NCI-H1105 treated with DMSO at 0.1 percent for 48 hours (cell line): ENCODE measurements at places on chromosomes 6 and 20.

GRCh38 chr6:139109558-139109957 is 25.3 kb upstream of the HECA start:
- DNase-seq = no peak

- no peak for DNase-seq
Measured at GRCh38 chr20:2829376-2829775, 11.1 kb downstream of the PCED1A start.

DNA sequence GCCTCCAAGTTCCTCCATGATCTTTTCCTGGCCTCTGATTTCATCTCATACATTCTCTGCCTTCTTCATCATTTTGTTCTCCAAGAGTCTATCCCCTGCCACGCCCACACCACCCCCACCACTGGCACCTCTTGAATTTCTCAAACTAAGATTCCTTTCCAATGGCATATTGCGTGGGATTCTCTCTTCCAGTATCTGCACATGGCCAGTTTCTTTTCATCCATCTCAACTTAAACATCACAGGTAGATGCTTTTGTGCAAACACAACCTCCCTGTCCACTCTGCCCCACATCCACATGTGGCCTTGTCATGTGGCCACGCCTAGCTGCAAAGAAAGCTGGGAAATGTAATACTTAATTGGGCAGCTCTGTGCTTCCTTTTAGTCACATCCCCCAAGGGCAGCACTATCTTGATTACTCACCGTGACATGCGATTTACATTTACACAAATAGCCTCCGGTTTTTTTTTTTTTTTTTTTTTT is 33.4 kb upstream of the ZMYND8 start:
- no peak for DNase-seq

DNA sequence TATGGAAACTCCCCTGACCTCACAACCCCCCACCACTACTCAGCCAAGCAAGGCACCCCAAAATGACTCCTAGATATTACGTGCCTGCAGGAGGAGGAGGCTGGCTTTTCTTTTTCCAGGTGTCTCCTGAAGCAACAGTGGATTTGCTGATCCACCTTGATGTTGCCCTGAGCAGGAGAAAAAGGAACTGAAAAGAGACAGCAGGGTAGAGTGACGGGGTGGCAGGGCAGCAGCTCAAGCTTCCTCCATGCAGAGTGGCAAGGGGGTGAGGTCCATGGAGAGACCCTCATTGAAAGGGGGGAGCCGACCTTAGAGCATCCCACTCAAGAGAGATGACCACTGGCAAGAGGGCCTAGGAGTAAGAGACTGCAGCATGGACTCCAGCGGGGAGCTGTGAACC is 112.0 kb upstream of the SIRPA start:
- DNase-seq = no peak

GRCh38 chr6:62367601-62368000 is 81.6 kb upstream of the KHDRBS2 start:
- DNase-seq = no peak

- no peak for DNase-seq
Measured at GRCh38 chr6:168039849-168040248, 39.2 kb downstream of the FRMD1 start.

GRCh38 chr6:37188962-37189510 is 19.1 kb downstream of the PIM1 start:
- no peak for DNase-seq

DNA sequence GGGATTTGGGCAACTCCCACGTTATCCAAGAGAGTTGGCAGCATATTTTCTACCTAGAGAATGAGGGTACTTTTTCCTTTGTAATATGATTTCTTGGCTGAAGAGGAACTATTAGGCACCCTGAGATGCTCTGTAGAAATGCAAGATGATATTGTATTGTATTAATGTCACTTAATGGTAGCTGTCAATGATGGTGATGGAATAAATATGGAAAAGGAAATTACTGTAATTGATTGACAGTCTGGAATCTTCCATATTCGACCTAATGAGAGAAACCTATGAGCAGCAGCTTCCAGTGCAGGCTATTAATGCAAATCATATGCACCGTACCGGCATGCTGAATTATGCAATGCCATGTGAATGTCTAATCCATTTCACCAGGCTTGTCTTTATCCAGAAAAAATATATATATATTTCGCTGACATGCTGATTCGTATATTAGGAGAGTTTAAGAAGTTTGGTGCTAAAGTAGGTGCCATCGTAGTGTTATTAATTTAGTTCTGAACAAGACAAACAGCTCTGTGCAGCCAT is 494.2 kb upstream of the JARID2 start:
- no peak for DNase-seq

- no peak for DNase-seq
Measured at GRCh38 chr6:90263633-90264032, 33.0 kb downstream of the BACH2 start.

DNA sequence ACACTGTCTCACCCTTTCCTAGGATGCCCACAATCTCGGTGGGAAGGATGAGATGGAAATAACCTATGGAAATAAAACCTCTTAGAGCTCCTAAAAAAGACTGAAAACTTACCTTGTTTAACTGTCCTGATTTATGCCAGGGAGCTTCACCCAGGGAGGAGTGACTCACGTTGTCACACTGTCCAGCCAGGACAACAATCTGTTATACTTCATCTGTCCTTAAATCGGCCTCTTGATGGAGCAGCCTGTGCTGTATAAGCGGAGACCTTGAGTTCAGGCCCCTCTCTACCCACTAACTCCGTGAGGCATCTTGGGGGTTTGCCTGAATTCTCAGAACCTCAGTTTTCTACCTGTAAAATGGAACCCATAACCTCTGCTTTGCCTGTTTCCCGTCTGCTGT is 9.2 kb upstream of the KIAA1755 start:
- no peak for DNase-seq

DNA sequence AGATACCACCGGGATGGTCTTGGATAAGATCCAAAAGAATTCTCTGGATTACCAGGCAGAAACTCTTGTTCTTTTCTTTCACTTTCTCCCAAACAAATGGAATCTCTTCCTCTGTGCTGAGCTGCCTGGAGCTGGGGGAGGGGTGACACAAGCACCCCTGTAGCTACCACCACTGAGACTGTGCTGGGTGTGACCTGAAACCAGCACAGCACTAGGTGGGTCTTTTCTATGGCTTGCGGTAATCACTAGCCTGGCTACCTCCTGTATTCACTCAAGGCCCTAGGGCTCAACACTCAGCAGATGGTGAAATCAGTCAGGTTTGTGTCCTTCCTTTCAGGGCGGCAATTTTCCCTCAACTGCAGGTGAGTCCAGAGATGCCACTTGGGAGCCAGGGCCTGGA is 122.4 kb upstream of the CENPW start:
- no peak for DNase-seq

GRCh38 chr6:53664623-53665022 is 933 bp downstream of the KLHL31 start:
- no peak for DNase-seq
